Stimulated activated CD4-positive, alpha-beta T cell treated with anti-CD3 and anti-CD28 coated beads, Interleukin-1b, Interleukin-23, amount 100 ng/mL, for 1 hour (primary cell): ENCODE measurements at places on chromosomes 3 and 15.

- no peak for DNase-seq
Observed at GRCh38 chr3:157871838-157872460, 234.3 kb downstream of the SHOX2 start.

DNA sequence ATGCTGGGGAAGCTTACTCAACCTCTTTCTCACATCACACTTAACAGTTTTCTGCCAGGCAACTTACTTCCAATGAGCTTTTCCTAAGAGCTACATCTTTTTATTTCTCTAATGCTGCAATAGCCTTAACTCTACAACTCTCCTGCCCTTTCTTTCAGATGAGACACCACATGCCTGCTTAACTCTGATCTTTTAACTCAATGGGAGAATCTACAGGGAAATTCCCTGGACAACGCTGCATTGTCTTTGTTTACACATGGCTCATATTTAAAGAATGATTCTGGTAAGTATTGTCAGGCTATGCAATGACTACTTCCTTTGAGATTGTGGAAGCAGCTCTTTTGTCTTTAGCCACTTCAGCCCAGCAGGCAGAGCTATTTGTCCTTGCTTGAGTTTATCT lies 353.1 kb upstream of the BCHE start:
- DNase-seq, result no peak

GRCh38 chr15:69661446-69661845 lies 208.8 kb downstream of the RPLP1 start:
- no peak for DNase-seq

- DNase-seq, result no peak
Observed at GRCh38 chr3:161415506-161416231, 44.4 kb upstream of the SPTSSB start.

DNA sequence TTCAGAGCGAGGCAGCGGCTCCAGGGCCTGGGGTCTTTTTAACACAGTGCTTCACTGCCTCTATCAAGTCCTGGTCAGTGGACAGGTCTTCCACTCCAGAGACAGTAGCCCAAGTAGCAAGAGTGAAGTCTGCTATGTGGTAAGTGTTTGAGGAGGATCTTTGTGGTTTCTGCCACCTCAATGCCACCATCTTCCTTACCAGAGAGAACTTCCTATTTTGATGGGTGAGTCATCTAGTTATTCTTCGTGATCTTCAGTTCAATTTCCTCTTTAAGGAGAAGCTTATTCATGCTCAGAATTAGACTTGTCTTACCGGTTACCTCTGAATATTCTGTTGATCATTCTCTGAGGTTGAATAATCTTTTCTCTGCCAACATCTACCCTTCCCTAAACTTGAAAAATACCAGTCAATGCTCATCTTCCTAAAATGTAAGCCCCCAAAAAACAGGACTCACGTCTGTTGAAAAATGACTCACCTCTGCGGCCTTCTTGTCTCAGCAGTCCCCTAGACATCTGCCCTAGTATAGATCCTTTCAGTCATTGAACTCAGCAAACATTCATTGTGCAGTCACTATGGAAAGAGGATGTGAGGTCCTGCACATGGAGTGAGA lies 32.2 kb upstream of the BCL6 start:
- DNase-seq, result no peak

- no peak for DNase-seq
Observed at GRCh38 chr15:84725001-84725491, 9.1 kb upstream of the SEC11A start.

- DNase-seq, result no peak
Observed at GRCh38 chr15:93943586-93943985, 287.8 kb upstream of the MCTP2 start.

GRCh38 chr3:46093327-46093942 lies 66.2 kb upstream of the XCR1 start:
- DNase-seq, result no peak

DNA sequence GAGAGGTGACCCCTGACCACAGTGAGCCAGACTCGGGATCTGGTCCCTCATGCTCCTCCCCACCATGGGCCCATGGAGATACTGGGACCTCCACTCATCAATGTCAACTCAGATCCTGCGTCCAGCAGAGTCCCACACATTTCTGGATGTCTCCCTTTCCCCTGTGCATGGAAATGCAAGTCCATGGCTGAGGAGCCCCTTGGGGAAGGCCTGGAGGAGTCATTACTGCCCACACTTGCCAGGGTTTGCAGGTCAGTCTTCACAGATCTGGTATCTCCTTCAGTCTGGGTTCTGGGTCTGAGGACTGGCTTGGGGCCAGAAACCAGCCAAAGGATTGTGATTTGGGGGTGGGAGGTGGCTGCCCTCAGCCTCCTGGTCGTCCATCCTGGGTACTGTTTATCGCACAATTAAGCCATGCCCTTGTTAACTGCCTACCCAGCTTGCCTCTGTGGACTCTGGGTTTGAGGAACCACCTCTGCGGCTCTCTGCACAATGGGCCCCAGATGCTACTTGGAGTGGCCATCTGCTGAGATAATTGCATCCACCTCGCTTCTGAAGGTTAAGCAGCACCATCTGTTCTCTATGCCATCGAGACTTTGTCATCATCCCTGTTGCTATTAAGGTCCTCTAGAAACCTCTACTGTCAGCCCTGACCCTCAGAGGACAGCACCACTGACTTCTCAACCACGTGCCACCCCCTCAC lies 49.9 kb upstream of the KLF13 start:
- DNase-seq, result no peak

DNA sequence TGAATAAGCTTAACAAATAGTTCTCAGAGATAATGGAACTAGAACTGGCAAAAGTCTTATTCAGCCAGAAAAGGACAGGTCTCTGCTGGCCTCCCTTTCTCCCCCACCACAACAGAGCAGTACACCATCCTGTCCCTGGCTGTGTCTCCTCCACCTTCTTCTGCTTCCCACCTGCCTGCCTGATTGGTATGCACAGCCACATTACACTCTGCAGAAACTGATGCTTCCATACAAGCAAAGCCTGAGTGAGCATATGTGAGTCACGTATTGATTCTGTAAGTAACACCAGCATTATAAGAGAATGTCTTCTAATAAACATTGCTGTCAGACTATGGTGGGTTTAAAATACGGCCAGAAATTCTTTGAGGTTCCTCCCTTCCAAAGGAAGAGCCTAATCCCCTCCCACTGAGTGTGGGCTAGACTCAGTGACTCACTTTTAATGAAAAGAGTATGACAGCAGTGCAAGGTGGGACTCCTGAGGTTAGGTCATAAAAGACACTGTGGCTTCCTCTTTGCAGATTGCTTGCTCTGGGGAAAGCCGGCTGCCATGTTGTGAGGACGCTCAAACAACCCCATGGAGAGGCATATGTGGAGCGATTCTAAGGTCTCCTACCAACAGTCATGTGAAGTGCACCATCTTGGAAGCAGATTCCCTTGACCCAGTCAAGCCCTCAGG lies 44.4 kb downstream of the ANXA2 start:
- DNase-seq, result no peak

GRCh38 chr3:65901226-65901625 lies 137.5 kb downstream of the MAGI1 start:
- no peak for DNase-seq
